ENCODE measurements at places on chromosomes 7 and 10.
A peak's percentile ranks its signal among the peaks of the same experiment; 100 is the strongest.

DNA sequence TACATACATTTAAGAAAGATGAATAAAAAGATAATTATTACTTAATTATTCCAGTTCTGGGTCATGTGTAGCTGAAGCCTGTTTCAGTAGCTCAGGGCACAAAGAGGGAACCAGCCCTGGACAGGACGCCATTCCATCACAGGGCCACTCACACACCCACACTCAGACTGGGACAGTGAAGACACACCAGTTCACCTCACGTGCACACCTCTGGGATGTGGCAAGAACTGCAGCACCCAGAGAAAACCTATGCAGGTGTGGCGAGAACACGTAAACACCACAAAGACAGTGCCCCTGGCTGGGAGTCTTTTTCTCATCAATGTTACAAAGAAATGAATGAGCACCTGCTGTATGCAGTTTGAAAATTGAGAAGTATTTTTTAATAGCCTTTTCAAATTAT, 1.6 kb upstream of the IDI1 start:
- peak; percentile 70 for DNase-seq

- peak; percentile 56 for DNase-seq
Measured at GRCh38 chr7:92835851-92836488, 403 bp downstream of the CDK6 start.

DNA sequence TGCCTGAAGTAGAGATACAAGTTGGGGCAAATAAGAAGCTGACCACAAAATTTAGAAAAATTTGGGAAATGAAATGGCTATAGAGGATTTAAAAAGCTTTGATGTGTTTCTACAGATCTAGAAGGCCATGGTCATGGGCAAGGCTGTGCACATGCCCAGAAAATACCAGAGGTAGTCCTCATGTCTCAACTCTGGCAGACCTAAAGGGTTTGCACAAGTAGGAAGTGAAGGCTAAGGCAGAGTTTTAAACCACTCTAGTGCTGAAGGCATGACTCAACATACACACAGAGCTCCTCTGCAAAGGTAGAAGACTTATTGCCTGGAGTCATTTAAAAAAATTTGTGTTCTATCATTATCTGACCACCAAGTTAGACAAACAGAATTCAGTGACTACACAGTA, 364.6 kb downstream of the CCSER2 start:
- DNase-seq = no peak

DNA sequence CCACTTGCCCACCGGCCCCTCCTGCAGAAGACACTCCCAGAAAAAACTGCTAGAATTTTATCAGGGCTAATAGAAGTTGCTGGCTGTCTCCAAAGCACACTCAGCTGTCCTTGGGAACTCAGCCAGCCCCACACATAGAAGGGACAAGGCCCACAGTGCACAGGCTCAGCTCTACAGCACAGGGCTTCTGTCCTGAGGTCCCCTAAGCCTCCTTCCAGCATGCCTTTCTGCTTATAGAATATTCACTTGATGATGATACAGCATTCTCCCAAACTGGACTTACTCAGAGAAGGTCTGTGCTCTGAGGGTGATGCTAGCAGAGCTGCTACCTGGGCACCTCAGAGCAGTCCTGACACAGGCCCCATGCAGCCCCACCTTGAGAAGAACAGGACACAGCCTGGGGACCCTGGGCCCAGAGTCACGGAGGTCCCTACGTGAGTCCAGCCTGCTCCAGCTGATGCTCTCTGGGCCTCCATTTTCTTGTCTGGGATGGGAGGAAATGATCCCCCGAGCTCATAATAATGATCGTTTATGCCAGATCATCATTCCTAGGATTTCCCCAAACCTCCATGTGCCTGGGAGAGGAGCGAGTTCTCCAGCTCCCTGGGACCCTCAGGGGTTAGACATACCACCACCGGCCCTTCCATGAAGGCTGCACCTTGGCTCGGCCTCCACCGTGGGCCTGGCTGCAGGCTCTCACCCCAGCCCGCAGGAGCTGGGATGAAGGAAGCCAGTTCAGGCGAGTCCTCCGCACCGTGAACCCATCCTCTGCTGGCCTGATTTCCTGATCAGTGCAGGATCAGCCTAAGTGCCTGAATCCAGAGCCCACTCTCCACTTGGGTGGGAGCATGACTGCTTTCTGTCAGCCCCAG, 145.6 kb downstream of the ZNF248 start:
- DNase-seq = no peak

DNA sequence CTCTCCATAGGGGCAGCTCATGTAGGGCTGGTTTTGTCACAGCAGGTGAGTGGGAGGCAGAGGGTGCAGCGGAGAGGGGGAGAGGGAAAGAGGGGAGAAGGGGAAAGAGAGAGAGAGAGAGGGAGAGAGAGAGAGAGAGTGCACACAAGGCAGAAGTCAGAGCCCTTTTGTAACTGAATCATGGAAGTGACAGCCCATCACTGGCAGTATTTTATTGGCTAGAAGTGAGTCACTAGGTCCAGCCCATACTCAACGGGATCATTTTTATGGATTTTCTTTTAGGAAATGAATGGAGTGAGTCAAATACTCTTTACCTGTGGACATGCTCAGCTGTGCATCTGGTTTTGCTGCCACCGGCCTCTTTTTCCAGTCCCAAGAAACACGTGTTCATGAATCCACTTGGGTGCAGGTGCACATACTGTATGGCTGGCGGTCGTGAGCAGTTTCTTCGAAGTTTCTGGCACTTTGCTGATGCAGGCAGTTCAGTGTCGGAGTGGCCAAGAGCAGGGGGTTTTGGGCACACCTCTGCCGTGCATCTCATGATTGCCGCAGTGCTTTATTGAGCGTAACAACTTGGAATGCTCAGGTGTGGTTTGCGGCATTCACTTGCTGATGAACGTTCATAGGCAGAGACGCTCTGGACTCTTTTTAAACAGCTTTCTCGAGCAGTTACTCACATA, 40.3 kb downstream of the DOCK1 start:
- no peak for DNase-seq

DNA sequence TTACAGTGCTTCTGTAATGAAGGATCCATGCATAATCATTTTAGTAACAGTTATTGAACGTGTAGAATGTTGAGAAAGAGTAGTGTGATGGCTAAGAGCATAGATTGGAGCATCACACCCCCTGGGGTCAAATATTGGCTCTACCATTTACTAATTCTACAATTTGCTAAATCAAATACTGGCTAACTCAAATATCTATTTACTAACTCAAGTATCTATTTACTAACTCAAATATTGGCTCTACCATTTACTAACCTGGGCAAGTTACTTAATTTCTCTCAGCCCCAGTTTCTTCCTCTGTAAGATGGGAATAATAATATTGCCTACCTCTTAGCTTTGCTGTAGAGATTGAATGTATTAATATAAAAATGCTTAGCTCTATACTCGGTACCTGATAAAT, 64.0 kb downstream of the CDK14 start:
- no peak for DNase-seq

GRCh38 chr10:93680412-93681047, 21.9 kb downstream of the FRA10AC1 start:
- no peak for DNase-seq

DNA sequence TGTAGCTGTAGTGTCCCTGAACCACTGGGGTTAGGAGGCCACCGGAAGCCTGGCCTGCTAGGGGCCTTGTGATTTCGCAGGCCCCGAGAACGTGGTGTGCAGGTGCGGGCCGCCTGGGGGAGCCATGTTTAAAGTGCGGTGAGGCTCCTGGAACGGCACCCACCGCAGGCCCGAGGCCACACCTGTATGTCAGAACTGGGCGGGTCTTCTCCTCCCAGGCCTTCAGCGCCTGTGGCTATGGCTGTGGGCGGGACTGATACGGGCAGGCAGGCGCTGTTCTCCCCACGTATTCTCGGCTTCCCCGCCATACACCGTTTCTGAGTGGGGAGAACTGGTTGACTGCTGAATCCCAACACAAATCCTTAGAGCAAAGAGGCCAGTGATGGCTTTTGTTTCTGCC, 74.8 kb downstream of the DNAJB6 start:
- no peak for DNase-seq

DNA sequence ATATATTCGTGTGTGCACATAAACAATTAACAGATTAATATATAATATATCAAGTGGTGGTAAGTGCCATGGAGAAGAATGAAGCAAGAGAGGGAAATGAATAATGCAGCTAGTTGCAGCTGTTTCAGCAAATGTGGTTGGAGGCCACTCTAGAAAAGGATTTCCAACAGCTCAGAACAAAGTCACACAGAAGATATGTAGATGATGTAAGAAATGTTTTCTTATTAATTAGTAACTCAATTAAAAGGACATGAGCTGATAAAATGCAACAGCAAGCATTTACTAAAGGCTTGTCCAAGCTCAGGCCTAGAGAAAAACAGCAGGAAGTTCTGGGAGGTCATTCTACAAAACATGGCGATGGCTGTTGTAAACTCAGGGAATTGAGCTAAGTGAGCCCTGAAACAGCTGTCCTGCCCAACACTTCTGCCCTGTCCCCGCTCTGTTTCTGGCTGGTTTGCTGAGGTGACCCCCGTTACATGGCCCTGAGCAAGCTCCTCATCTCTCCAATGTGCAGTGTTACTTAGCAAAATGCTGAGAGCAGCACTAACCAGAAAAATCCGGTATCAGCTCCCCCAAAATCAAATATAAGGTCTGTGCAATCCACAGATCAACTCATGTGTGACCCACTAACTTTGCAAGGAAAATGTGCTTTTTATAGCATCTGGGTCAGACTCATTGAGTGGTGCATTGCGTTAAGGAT, 23.4 kb upstream of the C10orf67 start:
- no peak for DNase-seq

DNA sequence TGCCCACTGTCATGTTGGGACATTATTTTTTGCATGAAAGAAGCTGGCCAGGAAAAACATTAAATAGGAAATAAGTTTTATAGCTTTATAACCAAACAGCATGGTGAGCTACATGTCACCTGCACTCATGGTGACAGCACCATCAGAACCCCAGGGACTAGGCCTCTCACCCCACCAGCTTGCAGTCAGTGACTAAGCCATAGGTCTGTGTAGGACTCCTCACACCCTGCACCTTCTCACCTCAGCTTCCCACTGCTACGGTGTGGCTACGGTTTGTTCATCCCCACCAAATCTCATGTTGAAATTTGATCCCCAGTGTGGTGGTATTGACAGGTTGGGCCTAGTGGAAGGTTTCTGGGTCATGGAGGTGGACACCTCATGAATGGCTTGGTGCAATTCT, 161.3 kb upstream of the VIPR2 start:
- DNase-seq = no peak

- no peak for DNase-seq
Measured at GRCh38 chr7:103996017-103996551, 6.6 kb upstream of the RELN start.

GRCh38 chr7:150580638-150581394, 13.6 kb downstream of the GIMAP4 start:
- DNase-seq = no peak
